Hypothalamus (tissue), 51 donors: ENCODE measurements at places on chromosomes 5 and 9.

GRCh38 chr9:130207241-130207992 is 35.2 kb downstream of the NCS1 start:
- DNase-seq: peak; percentile 40

- DNase-seq: no peak
Observed at GRCh38 chr5:177982072-177982727, 13.8 kb downstream of the PROP1 start.

GRCh38 chr5:32953694-32954093 is 242.6 kb downstream of the NPR3 start:
- no peak for DNase-seq

- no peak for DNase-seq
Observed at GRCh38 chr9:93139365-93140182, 5.5 kb upstream of the NINJ1 start.

- no peak for DNase-seq
Observed at GRCh38 chr9:27162045-27162444, 53.0 kb downstream of the TEK start.

DNA sequence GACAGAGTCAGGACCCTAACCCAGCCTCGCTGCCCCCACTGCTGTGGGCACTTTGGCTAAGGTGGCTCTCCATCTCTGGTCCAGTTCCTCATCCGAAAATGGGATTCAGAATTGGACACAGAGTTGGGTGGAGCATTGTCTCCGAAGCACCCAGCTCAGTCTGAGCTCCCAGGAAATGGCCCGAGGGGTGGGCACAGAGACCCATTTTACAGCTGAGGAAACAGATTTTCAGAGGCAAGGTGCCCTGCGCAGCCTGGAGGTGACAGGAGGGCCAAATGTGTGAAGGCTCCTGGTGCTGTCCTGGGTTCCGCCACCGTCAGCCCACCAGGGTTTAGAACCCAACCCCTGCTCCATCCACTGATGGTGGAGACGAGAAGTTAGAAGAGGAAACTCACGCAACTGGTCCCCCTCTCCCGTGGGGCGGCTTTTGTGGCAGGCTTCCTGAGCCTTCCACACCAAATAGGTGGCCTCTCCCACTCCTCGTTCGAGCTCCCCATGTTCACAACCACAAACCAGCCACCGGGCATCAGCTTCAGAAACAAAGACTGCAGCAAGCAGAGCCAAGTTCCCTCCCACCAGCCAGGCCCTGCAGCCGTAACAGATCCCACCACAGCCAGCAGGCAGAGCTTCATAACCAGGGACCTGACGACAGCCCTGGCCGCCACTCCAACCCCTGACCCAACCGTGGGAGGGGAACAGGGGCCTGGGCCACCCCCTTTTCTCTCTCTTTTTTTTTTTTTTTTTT is 90.9 kb upstream of the LMX1B start:
- no peak for DNase-seq

- DNase-seq: no peak
Observed at GRCh38 chr5:176726746-176727527, 79.7 kb downstream of the TSPAN17 start.

DNA sequence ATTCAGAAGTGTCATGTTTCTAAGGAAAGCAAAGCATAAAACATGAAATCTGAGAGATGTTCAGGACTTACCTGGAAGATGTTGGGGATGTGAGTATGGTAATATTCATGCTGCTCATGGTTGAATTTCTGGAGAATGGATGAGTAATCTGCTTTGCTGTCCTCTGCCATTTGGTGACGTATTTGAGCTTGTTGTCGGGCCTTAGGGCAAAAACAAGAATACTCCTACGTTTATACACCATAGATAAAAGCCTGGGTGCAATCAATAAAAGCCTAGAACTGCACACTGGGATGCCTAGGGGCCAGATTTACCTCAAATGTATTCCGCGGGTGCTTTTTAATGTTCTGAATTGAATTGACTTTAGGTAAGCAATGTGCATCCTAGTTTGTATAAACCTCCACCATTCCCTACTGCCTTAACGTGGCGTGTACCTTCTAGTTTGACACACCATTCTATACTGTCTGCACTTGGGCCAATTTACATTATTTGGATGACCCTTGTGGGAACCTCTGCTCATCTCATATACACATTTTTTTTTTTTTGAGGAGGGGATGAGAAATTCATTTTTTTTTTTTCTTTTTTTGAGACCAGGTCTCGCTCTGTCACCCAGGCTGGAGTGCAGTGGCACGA is 94.4 kb downstream of the USP20 start:
- no peak for DNase-seq

GRCh38 chr5:90472783-90473395 is 1.7 kb downstream of the MBLAC2 start:
- no peak for DNase-seq

GRCh38 chr5:180137401-180138213 is 66.0 kb upstream of the RNF130 start:
- no peak for DNase-seq
